Foreskin keratinocyte (primary cell): ENCODE measurements at places on chromosomes 6 and 20. TPM values are rescaled to one million over a fixed set of nuclear protein-coding genes. Genes with fewer than 3 reads are reported as not detected.

- no peak for DNase-seq
Measured at GRCh38 chr6:34196116-34196832, 40.4 kb upstream of the HMGA1 start.

DNA sequence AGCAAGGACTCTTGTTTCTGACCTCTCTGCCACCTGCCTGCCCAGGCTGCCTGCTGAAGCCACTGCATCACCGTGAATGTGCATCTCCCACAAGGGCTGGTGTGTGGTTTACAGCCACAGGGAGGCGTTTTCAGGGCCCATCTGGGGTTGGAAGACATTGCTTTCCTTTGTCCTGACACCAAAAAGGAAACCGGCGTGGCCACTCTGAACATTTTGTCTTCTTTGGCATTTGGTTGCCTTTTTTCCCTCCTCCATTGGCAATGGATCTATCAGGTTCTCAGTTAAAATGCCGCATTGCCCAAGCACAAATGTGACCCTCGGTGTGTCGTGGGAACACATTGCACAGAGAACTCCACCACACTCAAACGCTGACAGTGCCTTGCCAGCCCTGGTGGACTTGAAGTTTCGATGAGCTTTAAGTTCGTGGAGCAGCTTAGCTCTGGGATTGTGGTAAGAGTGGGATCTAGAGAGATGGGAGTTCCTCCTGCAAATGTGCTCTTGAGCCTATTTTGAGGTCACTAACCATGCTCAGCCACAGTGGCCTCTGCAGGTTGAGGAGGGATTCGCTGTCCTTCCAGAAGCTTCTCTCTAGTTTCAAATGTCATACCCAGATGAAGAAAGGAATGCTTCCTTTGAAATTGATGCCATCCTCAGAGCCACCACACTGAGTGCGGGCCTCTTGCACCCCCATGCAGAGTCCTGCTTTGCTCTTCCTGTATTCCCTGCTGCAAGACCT is 14.8 kb upstream of the PCK1 start:
- no peak for DNase-seq

DNA sequence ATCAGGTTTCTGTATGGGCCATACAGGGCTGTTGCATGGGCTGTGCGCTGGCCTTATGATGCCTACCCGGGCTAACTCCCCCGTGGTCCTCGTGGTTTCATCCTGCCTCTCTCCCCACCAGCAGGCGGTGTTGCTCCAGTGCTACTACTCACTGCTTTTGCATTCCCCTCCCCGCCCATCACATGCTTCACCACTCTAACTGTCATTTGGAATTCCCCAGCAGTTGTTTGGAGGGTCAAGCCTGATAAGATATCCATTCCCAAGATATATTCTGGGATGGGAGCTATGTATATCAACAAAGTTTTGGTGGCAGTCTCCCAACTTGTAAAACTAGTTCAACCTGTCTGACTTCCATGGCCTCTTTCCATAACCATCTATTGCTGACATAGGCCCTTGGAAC is 233.2 kb upstream of the SOX4 start:
- peak; percentile 25 for DNase-seq

- DNase-seq, result no peak
Measured at GRCh38 chr20:48944663-48945297, 23.3 kb downstream of the ARFGEF2 start.

- DNase-seq, result no peak
Measured at GRCh38 chr6:30150671-30151395, 10.2 kb downstream of the TRIM10 start.

DNA sequence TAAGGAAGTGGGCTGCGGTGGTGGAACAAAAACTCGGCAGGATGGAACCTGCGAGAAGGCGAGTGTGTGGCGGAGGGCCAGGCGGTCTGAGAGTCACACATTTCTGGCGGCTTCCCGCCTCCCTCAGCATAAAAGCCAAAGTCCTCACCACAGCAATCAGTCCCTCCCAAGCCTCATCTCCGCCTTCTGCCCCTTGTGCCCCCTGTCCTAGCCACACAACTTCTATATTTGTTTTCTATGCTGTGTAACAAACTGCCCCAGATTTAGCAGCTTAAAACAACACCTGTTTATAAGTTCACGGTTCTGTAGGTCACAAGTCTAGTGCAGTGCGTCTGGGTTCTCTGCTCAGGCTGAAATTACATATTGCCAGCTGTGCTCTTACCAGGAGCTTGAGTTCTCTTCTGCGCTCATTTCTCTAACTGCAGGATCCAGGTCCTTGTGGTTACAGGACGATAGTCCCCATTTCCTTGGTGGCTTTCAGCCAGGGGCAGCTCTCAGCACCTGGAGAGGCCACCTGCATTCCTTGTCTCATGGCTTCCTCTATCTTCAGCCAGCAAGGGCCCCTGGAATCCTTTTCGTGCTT is 11.7 kb upstream of the SPO11 start:
- no peak for DNase-seq

DNA sequence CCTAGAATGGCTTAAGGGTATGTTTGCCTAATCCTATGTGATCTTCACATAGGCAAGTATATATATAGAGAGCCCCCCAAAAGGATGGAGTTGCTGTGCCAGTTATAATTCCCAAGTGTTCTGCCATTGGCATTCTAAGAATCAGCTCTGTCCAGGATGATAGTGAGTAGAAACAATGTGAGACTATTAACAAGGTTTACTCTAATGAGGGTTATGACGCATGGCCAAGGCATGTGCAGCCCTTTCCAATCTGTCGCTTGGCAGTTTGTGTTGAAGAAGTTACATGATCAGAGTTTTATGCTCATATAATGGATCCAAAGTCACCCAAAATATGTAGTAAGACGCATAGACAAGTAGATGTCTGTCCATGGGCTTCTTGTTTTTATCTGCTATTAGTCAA is 33.6 kb downstream of the VGLL2 start:
- no peak for DNase-seq

DNA sequence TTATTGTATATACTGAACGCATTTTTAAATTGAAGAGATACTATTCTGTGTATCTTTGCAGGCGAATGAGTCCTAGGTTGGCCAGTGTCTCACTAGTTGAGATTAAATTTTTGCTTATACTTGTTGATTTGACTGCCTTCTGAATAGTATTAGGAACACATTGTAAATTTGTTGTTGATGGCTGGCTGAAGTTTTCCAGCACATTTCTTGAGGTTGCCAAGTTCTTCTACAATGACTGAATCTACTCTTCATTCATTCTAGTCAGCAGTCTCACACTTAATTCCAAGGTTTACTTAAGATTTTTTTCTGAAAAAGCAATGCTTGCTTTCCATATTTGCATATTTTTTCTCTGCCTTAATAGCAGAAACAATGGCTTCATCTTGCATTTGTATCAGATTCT is 151.7 kb downstream of the ZFAND3 start:
- no peak for DNase-seq

DNA sequence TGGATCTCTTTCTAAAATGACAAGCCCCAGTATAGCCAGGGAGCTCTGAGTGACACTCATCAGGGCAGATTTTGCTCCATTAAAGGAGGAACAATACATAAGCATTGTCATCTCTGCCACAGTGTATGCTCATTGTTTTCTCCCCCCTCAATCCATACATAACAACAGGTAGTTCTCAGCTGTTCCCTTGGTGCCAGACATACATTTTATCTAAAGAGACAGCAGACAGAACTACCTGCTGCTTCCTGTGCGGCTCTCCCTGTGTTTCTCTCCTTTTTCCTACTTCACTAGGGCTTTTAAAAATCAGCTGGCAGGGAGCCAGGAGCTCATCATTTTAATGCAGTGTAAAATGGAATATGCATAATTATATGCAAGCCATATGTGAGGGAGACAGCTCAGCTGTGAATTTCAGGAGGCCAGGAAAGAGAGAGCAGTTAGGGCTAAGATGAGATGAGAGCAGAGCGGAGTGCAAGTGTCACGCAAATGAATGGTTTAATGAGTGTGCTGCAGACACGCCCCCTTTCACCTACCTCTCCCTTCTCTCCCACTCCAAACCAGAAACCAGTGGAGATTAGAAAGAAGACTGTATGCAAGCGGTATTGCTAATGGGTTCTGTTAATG is 96.0 kb downstream of the SOBP start:
- DNase-seq, result no peak

SERPINB6 gene
- 57.6 and 59.0 TPM in 2 replicates for total RNA-seq

OR2W1 gene
- total RNA-seq, result not detected in 2 replicates

SLA2 gene
- not detected in 2 replicates for total RNA-seq

BIRC7 gene
- total RNA-seq, result not detected in 2 replicates
